ENCODE measurements at places on chromosomes 12 and 14.

DNA sequence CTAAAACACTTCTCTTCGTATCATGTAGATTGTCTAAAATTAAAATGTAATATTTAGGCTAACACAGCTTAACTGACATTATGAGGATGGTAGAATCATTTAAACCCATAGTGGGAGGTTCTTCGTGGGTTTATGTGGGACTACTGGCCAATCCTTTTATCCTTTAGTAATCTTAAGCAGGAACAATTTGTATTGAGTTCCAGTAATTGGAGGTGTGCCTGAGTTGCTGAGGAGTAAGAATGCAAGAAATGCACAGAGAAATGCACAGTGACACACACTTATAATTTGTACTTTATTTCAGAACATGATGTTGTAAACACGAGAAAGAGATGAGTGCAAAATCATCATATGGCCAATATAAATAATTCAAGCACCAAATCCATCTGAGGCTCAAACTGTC, 22.3 kb downstream of the OTOGL start:
- DNase-seq: no peak
- no peaks in the 10 kb centered on the region for H3K4me1 ChIP-seq
- H3K27me3 ChIP-seq: no peaks in the 10 kb centered on the region
- H3K27ac ChIP-seq: no peak overlapping the region
- no peaks in the 10 kb centered on the region for H3K36me3 ChIP-seq
- no peak overlapping the region for H3K4me3 ChIP-seq

DNA sequence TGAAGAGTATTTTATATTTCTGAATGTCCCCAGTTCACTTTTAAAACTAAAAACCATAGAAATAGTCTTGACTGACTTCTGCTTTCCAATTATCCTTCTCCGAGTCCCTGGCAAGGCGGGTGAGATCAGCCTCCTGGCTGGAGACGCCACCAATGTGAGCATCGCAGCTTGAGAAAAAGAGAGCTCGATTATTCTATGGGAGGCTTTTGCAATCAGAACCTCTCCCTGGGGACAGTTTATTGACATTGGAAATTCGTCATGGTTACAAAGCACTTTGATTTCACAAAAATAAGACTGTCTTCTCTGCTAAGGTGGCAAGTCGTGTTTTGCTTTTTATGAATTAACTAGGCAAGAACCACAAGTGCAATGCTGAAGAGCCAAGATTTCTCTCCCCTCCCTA, 23.6 kb upstream of the GPHB5 start:
- H3K4me3 ChIP-seq: no peak overlapping the region
- H3K36me3 ChIP-seq: peaks cover 4% of the 10 kb centered on the region
- no peak for DNase-seq
- H3K4me1 ChIP-seq: peaks cover 3% of the 10 kb centered on the region
- H3K27ac ChIP-seq: no peak overlapping the region
- no peaks in the 10 kb centered on the region for H3K27me3 ChIP-seq

GRCh38 chr12:46201284-46201789, 67.5 kb downstream of the SLC38A1 start:
- no peak for DNase-seq
- peaks cover 19% of the 10 kb centered on the region for H3K36me3 ChIP-seq
- H3K4me1 ChIP-seq: peaks cover 2% of the 10 kb centered on the region
- H3K27me3 ChIP-seq: peaks cover 4% of the 10 kb centered on the region
- H3K27ac ChIP-seq: no peak overlapping the region

GRCh38 chr14:98819867-98820206, 452.2 kb downstream of the BCL11B start:
- no peak overlapping the region for H3K4me3 ChIP-seq
- no peaks in the 10 kb centered on the region for H3K36me3 ChIP-seq
- H3K27ac ChIP-seq: no peak overlapping the region
- H3K27me3 ChIP-seq: peaks cover 4% of the 10 kb centered on the region
- H3K4me1 ChIP-seq: no peaks in the 10 kb centered on the region

GRCh38 chr12:126117502-126117901, 1052.3 kb downstream of the AACS start:
- H3K4me3 ChIP-seq: no peak overlapping the region
- no peak overlapping the region for H3K27ac ChIP-seq
- no peak for DNase-seq
- peaks cover 2% of the 10 kb centered on the region for H3K27me3 ChIP-seq
- peaks cover 5% of the 10 kb centered on the region for H3K36me3 ChIP-seq
- H3K4me1 ChIP-seq: no peaks in the 10 kb centered on the region

- DNase-seq: no peak
- H3K36me3 ChIP-seq: no peaks in the 10 kb centered on the region
- H3K4me3 ChIP-seq: no peak overlapping the region
Observed at GRCh38 chr12:5402009-5402935, 29.6 kb upstream of the NTF3 start.

DNA sequence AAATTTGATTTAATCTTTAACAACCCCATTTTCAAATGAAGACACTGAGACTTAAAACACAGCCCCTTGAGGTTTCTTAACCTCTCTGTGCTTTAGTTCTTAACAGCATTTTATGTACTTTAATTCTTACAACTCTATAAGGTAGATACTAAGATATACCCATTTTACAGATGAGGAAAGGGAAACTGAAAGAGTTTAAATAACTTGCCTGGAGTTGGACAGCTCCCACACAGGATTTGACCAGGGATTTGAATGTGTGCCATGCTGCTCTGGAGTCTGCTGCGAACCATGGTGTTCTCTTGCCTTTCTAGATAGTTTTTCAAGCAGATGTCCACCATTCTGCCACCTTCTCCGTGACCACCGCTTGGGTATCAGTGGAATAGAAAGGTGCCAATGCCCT, 28.2 kb downstream of the RNFT2 start:
- DNase-seq: no peak
- no peak overlapping the region for H3K4me3 ChIP-seq
- H3K36me3 ChIP-seq: no peaks in the 10 kb centered on the region
- no peaks in the 10 kb centered on the region for H3K27me3 ChIP-seq

- no peak for DNase-seq
- peaks cover 26% of the 10 kb centered on the region for H3K4me1 ChIP-seq
- H3K27ac ChIP-seq: peak overlapping the region; percentile 13
- H3K36me3 ChIP-seq: no peaks in the 10 kb centered on the region
Observed at GRCh38 chr12:92036061-92036620, 109.5 kb downstream of the BTG1 start.

DNA sequence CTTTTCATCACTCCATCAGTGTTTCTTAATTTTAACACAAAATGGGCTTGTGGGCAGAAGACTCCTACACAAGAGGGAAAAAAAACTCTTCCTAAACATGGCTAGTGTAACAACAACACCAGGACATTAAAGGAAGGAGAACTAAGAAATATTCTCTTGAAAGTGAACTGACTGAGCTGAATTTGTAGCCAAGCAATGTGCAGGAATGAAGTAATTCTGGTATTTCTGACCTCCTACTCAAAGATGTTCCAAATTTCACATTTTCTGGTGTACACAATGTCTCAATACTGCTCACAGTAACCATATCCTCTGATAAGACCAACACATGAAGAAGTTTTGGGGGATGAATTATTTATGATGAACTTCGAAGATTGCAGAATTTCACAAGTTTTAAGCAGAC, 357.3 kb downstream of the DUSP6 start:
- DNase-seq: no peak
- H3K27ac ChIP-seq: no peak overlapping the region
- H3K27me3 ChIP-seq: no peaks in the 10 kb centered on the region
- no peak overlapping the region for H3K4me3 ChIP-seq
- no peaks in the 10 kb centered on the region for H3K36me3 ChIP-seq

GRCh38 chr14:35420036-35420811, 15.7 kb upstream of the NFKBIA start:
- H3K27ac ChIP-seq: no peak overlapping the region
- no peaks in the 10 kb centered on the region for H3K36me3 ChIP-seq
- no peak for DNase-seq
- H3K4me1 ChIP-seq: peaks cover 8% of the 10 kb centered on the region
- peaks cover 5% of the 10 kb centered on the region for H3K27me3 ChIP-seq

DNA sequence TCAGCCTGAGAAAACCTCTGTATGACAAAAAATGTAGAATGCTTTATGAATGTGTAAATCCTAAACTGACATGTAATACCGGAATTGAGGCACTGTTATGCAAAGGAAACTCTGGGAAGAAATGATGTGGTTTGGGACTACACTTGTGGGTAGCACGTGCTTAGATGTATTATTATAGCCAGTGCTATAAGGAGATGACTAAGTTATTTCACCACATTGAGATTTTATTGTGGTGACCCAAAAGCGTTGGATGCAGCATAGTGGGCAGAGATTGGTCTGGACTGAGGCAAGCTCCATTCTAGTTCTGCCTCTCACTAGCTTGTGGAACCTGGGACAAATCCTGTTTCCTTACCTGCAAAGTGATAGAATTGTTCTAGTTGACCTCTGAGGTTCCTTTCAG, 172.2 kb downstream of the SNAPC1 start:
- H3K27me3 ChIP-seq: no peaks in the 10 kb centered on the region
- H3K4me3 ChIP-seq: no peak overlapping the region

GRCh38 chr12:122406701-122407164, 15.7 kb downstream of the CLIP1 start:
- H3K4me1 ChIP-seq: peaks cover 4% of the 10 kb centered on the region
- no peak for DNase-seq
- no peaks in the 10 kb centered on the region for H3K36me3 ChIP-seq
- H3K4me3 ChIP-seq: no peak overlapping the region
- peaks cover 2% of the 10 kb centered on the region for H3K27me3 ChIP-seq

DNA sequence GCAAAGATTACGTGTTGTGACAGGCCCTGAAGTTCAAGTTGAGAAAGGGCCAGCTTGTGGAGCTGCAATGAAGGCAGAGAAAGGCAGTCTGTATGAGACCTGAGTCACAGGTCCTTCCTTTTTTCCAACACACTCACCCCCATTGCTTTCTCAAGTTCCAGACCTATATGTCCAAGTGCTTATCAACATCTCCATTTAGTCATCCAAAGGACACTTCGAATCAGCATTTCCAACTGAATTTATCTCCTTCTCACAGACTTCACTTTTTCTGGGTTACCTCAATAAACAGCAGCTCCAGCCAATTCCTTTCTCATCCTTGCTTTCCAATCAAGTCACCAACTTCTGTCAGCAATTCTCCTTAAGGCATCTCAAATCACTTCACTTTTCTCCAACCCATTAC, 56.4 kb upstream of the KIF21A start:
- no peak overlapping the region for H3K27ac ChIP-seq
- no peaks in the 10 kb centered on the region for H3K4me1 ChIP-seq
- H3K4me3 ChIP-seq: no peak overlapping the region
- no peaks in the 10 kb centered on the region for H3K27me3 ChIP-seq
- H3K36me3 ChIP-seq: no peaks in the 10 kb centered on the region
- DNase-seq: no peak

- peak overlapping the region; percentile 92 for H3K27ac ChIP-seq
- DNase-seq: peak; percentile 68
- H3K4me3 ChIP-seq: peak overlapping the region; percentile 77
- H3K4me1 ChIP-seq: peaks cover 35% of the 10 kb centered on the region
- peaks cover 18% of the 10 kb centered on the region for H3K27me3 ChIP-seq
Observed at GRCh38 chr12:124921200-124922031, 7.0 kb upstream of the UBC start.

DNA sequence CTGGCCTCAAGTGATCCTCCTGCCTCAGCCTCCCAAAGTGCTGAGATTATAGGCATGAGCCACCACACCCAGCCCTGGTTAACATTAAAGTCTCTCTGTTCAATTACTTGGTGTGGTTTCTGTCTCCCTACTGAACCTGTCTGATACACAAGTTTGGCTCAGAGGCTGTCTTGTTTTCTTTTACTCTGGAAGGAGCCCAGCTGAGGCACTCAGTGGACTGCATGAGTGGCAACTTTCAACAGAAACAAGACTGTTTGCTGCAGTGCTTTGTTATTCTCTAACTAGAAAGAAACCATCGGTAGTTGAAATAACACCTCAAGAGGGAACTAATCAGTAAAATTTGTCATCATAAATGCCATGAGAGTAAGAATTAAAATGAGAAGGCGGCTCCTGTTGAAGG, 238.7 kb downstream of the FOXN3 start:
- no peak overlapping the region for H3K27ac ChIP-seq
- H3K4me1 ChIP-seq: peaks cover 26% of the 10 kb centered on the region
- DNase-seq: no peak
- H3K27me3 ChIP-seq: peaks cover 9% of the 10 kb centered on the region

DNA sequence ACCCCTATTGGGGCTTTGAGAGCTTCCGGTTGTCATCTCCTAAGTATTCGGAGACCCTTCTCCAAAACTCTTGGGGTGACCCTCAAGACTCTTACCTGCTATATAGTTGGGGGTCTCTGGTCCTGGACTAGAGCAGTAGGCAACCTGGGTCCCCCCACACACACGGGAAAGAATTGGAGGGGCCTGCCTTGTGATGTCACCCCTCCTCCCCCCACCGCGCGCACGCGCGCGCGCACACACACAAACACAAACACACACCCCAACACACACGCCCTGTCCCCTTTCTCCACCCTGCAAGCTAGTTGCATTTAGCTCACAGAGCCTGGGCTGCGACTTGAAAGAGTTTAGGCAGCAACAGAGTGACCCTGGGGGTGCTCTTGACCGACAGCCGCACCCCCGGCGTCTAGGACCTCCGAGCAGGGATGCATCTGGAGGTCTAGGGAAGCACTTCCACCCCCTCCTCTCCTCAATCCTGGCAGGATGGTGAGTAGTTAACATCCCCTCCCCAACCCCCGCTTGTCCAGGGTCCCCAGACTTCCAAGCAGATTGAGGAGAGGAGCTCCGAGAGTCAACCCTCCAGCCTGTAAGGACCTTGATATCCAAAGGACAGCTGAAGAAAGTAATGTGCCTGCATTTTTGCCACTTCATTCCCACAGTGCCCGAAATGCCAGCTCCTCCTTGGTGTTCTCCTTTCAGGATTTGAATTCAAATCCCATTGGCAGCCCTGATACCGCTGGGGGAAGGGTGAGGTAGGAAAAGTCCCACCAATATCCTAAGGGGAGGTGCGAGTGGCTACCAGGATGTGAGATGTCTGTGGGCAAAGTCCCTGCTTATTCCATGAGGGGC, 1.4 kb upstream of the DNAJC14 start:
- H3K4me3 ChIP-seq: peak overlapping the region; percentile 98
- H3K27ac ChIP-seq: peak overlapping the region; percentile 97
- DNase-seq: peak; percentile 76
- peaks cover 17% of the 10 kb centered on the region for H3K4me1 ChIP-seq
- H3K36me3 ChIP-seq: no peaks in the 10 kb centered on the region
- H3K27me3 ChIP-seq: peaks cover 20% of the 10 kb centered on the region

- H3K27me3 ChIP-seq: peaks cover 3% of the 10 kb centered on the region
- no peak for DNase-seq
- H3K36me3 ChIP-seq: peaks cover 8% of the 10 kb centered on the region
- H3K4me3 ChIP-seq: no peak overlapping the region
- no peak overlapping the region for H3K27ac ChIP-seq
Observed at GRCh38 chr14:90539996-90540395, 143.2 kb downstream of the CALM1 start.

GRCh38 chr12:17264603-17265002, 658.6 kb upstream of the LMO3 start:
- H3K4me3 ChIP-seq: no peak overlapping the region
- no peak for DNase-seq
- no peak overlapping the region for H3K27ac ChIP-seq
- no peaks in the 10 kb centered on the region for H3K4me1 ChIP-seq
- H3K36me3 ChIP-seq: no peaks in the 10 kb centered on the region

DNA sequence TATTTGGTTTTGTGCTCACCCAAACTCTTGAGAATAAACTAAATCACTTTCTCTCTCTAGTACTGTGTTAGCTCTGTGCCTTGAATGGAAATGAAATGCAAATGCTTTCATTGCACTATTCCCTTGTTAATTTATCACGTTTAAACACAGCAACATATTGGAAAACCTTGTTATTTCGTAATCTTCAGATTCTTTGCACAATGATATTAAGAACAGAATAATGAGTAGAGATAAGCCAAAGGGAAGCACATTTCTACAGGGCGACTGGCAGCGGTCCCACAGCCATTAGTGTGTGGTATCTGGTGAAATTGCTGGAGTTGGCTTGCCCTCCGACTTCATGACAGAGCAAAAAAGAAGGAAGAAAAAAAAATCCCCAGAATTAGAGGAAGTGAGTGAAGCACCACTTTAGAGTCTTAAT, 166.1 kb upstream of the E2F7 start:
- H3K4me3 ChIP-seq: no peak overlapping the region
- H3K27me3 ChIP-seq: no peaks in the 10 kb centered on the region
- no peaks in the 10 kb centered on the region for H3K4me1 ChIP-seq
- no peaks in the 10 kb centered on the region for H3K36me3 ChIP-seq
